ENCODE measurements at places on chromosomes 11 and 22.
A peak's percentile ranks its signal among the peaks of the same experiment; 100 is the strongest.

GRCh38 chr11:86497310-86497709 lies 122.6 kb downstream of the CCDC81 start:
- no peak for DNase-seq

GRCh38 chr11:1640076-1640946 lies 10.7 kb downstream of the KRTAP5-5 start:
- DNase-seq = peak; percentile 64

GRCh38 chr11:1387961-1388762 lies 1.6 kb upstream of the BRSK2 start:
- no peak for DNase-seq

DNA sequence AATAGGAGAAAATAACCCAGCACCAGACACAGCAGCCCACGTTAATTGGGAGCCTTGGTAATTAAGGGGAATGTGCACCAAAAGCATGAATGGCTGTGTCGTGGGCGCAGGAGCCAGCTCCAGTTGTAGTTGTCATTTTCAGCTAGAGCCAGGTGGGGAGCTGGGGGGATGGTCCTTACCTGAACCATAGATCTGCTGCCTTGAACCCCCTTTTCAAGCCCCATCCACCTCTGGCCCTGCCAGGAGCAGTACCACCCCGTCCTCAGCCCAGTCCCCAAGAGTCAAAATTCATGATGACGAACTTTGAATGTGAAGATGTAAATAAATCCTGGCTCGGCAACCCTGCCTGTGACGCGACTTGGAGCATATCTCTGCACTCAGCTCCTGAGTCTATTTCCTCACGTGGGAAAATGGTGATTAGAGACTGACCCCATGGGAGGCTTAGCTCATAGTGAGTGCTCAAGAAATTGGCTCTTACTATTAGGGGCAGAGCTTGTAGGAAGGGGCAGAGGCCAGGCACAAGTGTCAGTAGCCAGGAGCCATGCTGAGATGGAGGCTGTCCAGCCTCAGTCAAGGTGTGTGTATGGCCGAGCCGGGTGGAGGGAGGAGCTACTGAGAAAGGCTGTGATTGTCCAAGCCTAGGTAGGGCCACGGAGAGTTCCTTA lies 794 bp upstream of the FXYD6 start:
- DNase-seq = no peak

DNA sequence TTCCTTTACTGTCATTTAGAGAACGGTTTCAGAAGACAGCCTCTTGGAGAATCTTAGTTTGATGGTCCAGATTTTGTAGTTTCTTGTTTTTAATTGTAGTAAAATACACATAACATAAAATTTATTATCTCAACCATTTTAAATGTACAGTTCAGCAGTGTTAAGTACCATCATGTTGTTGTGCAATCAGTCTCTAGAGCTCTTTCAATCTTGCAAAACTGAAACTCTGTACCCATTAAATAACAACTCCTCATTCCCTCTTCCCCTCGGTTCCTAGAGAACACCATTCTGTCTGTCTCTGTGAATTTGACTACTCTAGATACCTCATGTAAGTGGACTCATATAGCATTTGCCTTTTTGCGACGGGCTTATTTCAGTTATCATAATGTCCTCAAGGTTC lies 69.8 kb downstream of the GRIK4 start:
- no peak for DNase-seq

GRCh38 chr11:111069066-111069465 lies 176.5 kb upstream of the POU2AF2 start:
- no peak for DNase-seq
